ENCODE measurements at places on chromosomes 4 and X. TPM values are rescaled to one million over a fixed set of nuclear protein-coding genes. Genes with fewer than 3 reads are reported as not detected.

Gene DHRSX
- 42.7 TPM for total RNA-seq

Gene ITM2A
- total RNA-seq: 13.2 TPM

Gene PHEX
- 0.27 TPM for total RNA-seq

Gene TCEANC
- 5.4 TPM for total RNA-seq

Gene RRAGB
- total RNA-seq: 26.6 TPM

Gene RPS6KA6
- 11.2 TPM for total RNA-seq

Gene CENPE
- total RNA-seq: 6.3 TPM

Gene SLC10A4
- total RNA-seq: 0.23 TPM

- no peak for DNase-seq
These were observed 245.7 kb downstream of the TENM3 start for GRCh38 chr4:182488896-182489295.

GRCh38 chrX:129632443-129632842 is 22.3 kb downstream of the APLN start:
- DNase-seq: no peak

- no peak for DNase-seq
These were observed 324.1 kb upstream of the FAM47C start for GRCh38 chrX:36684053-36684452.

GRCh38 chrX:2517055-2517454 is 16.3 kb upstream of the DHRSX start:
- DNase-seq: no peak

GRCh38 chr4:159071178-159071968 is 31.5 kb upstream of the RAPGEF2 start:
- peak; percentile 59 for DNase-seq

DNA sequence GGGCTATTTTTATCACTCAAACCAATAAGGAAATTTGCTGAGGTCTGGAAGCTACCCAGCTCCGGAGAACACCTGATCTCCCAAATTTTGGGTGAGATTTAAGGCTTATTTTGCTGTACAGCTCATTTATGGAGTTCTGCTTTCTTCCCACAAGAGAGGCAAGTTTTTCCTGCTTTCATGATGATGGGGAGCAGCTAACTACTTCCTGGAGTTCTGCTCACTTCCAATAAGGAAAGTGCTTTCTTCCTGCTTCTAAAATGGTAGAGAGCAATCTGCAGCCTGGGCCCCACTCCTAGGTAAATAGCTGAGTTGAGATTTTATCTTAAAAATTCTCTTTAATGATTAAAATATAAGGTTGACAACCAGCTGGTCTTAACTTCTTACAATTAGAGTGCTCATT is 606.0 kb upstream of the HTR2C start:
- no peak for DNase-seq

DNA sequence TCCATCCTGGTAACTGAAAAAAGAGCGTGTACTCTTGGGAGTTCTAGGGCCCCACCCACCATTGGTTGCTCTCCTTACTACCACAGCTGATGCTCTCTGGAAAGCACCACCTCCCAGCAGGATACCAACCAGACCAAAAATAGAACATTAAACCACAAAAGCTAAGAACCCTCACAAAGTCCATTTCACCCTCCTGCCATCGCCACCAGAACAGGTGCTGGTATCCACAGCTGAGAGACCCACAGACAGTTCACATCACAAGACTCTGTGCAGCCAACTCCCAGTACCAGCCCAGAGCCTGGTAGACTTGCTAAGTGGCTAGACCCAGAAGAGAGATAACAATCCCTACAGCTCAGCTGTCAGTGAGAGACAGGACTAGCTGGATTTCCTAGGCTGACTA is 240.6 kb downstream of the PABPC4L start:
- DNase-seq: no peak

GRCh38 chr4:80361329-80361900 is 25.9 kb downstream of the CFAP299 start:
- peak; percentile 9 for DNase-seq

DNA sequence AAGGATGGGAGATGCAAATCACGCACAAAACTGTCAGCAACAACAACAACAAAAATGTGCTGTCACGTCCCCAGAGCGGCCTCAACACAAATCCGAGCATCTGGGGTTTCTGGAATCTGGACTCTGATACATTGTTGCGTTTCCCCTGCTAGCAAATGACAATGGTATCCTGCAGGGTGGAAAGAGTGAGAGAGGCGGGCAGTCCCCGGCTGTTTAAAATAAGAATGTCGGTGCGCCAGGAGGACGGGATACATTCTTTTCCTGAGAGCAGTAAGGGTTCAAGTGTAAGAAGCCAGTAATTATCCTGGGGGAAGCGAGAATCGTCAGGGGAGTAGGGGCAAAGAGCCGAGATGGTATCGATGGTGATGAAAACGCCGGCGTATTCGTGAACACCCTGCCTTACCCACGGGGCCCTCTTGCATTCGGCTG is 310.2 kb downstream of the ASMT start:
- DNase-seq: peak; percentile 12

DNA sequence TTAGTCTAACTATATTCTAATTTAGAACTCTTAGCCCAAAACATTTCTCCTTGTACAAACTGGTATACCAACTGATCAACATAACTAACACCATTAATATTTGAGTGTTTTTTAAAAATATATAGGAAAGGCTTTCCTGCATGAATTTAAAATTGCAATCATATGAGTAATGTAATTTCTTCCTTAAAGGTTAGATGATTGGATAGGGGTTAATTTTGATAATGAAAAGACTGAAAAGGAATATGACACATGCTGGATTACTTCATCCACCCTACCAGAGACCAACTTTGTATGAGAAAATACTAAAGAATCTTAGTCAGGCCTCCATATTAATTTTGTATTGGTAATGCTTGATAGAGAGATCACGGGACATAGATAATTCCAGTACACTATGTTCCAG is 25.1 kb upstream of the PLS3 start:
- no peak for DNase-seq

DNA sequence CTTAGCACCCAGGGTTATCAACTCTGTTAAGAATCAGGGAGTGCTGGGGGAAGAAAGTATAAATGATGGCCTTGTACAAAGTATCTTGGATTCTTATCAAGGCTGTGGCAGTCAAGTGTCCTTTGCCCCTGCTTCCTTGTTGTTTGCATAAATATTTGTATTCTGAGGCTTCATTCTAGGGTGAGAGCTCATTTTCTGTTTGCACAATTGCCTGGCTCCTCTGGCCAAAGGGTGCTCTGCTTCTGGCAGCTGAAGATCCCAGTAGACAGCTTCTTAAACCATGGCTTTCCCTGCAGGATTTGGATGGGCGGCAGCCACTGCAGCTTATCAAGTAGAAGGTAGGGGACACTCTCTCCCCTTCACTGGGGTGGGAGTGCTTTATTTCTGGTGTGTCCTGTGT is at the start of gene GBA3:
GBA3 (plus strand) TSS at position 202 of the 400 bp plus-strand sequence.
- DNase-seq: peak; percentile 31

DNA sequence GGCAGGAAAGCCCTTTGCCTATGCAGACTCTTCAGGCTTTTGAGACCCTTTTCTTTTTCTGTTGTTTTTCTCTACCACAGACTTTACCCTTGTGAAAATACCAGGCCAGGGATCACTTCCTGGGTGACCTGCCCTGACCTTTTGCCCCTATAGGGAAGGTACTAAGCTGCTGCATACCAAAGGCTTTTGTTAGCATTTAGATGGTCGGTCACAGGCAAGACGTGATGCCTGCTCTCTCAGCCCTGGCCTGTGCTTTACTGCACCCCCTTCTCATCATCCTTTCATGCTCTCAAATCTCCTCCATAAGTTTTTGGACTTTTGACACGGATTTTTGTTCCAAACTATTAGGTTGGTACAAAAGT is 98.2 kb downstream of the ARHGAP10 start:
- no peak for DNase-seq

GRCh38 chr4:118877797-118878196 is 10.9 kb upstream of the SYNPO2 start:
- DNase-seq: no peak

- no peak for DNase-seq
These were observed 135.2 kb upstream of the TSPAN5 start for GRCh38 chr4:98793658-98794057.

DNA sequence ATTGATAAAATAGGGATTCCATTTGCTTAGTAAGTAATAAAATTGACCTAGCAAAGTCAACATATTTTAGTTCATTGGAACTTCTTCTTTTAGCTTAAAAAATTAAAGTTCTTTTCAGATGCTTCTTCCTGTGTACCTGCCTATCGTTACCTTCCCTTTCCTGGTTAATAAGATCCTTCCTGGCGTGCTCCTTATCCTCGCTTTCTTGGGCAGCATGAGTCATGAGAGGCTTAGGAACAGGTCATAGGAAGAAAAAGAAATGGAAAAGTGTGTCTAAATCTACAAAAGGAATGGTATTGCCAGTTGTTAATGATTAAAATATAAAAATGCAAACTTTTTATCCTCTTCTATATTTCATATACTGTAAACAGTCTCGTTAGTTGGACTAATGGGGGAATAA is 170.3 kb downstream of the DCTD start:
- no peak for DNase-seq

DNA sequence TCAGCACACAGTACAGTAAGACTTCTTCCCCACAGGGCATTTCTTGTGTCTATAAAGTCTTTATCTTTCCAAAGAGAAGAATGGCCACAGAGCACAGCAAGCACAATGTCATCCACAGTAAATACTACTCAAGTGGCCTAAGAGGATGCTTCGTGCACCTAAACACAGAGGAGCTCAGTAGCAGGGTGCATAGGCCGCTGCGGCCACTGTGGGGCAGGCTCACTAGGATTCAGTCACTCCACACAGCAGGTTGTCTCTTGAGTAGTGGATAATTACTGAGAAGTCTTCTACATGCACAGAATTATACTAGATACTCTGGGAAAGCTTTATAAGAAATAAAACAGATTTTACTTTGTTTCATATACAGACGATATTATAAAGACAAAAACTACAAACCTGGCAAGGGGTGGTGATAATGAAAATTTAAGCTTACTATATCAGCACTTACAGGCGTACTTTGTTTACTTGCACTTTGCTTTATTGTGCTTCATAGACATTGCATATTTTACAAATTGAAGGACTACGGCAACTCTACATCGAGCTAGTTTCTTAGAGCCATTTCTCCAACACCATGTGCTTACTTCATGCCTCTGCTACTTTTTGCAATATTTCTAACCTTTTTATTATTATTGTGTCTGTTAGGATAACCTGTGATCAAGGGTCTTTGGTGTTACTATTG is 78.5 kb downstream of the PRDM5 start:
- DNase-seq: peak; percentile 33

- DNase-seq: no peak
These were observed 7.1 kb upstream of the NEIL3 start for GRCh38 chr4:177302371-177303100.

DNA sequence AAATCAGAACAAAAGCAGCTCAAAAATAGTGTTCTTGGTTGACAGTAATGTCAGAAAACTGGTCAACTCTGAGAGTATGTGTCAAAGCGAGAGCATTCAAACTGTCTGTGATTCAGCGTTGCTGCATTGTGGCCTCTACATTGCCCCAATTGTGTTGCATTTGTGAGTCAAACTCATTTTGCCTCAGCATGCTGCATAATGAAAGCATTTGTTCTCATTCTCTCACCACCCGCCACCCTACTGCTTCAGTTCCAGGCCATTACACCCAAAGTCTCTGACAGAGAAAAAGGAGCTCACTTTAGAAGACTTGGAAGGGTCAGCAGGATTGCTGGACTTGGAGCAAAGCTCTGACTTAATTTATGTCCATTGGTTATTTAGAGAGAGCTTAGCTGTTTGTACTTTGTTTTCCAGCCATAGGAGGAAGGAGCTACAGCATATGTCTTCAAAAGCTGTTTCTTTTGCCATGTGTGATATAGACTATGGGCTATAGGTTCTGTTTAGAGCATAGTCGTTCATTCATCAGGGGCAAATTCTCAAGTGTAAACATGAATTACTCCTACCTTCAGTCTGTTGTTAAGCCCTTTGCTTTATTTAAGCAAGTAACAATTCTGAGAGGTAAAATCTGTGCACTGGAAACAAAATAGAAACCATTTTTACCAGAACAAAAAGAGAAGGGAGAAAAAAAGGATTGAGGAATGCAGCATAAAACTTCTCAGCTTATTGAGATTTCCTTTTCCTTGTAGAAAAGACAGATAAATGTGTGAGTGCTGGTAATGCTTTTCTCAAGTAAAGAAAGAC is 153.4 kb upstream of the ANK2 start:
- DNase-seq: no peak

GRCh38 chrX:113962343-113962742 is 621.5 kb upstream of the HTR2C start:
- DNase-seq: no peak

Data from hepatocyte (in vitro differentiated cells).